ENCODE measurements at places on chromosomes 6 and 20.

DNA sequence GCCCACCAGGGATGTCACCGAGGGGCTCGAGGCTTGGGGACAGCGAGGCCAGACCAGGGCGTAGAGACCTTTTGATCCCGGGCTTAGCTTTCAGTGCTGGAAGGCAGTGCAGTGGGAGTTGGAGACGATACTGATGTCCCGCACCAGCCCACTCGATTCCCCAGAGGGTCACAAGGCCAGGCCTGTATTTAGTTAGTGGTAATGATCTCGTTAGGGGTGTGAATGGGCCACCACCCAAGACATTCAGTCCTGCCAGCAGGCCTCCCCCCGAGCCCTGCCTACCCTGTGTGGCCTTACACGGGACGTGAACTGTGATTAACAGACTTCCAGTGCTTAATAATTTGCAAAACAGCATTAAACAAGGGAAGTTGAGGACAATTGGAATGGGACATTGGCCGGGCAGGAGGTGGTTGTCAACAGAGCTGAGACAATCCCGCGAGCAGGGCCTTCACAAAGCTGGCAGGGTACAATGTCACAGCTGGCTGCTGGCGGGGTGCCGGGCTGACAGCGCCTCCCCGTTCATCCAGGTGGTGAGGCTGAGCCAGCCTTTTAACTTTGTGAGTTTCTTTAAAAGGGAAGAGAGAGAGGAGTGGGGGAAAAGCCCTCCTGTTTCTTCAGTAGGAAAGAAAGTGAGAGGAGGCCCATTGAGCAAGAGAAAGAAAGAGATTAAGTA, 175.3 kb upstream of the RALGAPA2 start:
- no peaks in the 10 kb centered on the region for H3K27me3 ChIP-seq
- no peaks in the 10 kb centered on the region for H3K4me1 ChIP-seq
- no peak overlapping the region for H3K4me3 ChIP-seq
- no peak overlapping the region for H3K27ac ChIP-seq
- DNase-seq: no peak

DNA sequence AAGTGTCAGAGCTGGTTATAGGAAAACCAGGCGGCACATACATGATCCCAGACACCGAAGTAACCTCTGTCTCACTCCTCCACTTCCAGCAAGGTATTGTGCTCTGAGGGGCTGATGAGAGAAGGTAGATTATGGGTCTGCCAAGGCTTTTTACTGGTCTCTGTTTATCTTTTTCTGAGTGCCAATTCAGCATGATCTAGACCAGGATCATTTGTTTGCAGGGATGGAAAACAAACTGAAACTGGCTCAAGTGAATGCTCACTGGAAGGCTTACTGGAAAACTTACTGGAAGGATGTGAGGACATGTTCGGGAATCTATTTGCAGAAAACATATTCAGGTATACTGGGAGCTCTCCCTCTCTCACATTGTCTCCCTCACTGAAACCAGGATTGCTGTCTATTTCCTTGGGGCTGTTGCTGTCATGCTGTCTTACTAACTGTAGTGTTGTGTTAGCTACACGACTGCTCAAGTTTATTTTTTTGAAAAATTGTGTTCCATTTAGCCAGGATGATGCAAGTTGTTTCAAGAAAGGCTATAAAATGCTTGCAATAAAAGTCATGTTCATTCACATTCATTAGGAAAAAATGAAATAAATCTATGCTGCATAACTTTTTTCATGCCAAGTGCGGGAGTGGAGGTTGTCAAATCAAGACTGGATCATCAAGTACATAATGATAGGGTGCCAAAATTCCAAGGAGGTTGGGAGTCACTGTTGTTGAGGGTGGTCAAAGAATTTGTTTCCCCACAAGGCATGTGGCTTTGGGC, 37.0 kb downstream of the KLHL31 start:
- H3K4me3 ChIP-seq: no peak overlapping the region
- DNase-seq: peak; percentile 87
- H3K27me3 ChIP-seq: no peaks in the 10 kb centered on the region
- H3K4me1 ChIP-seq: peaks cover 2% of the 10 kb centered on the region
- no peaks in the 10 kb centered on the region for H3K36me3 ChIP-seq
- H3K27ac ChIP-seq: no peak overlapping the region

DNA sequence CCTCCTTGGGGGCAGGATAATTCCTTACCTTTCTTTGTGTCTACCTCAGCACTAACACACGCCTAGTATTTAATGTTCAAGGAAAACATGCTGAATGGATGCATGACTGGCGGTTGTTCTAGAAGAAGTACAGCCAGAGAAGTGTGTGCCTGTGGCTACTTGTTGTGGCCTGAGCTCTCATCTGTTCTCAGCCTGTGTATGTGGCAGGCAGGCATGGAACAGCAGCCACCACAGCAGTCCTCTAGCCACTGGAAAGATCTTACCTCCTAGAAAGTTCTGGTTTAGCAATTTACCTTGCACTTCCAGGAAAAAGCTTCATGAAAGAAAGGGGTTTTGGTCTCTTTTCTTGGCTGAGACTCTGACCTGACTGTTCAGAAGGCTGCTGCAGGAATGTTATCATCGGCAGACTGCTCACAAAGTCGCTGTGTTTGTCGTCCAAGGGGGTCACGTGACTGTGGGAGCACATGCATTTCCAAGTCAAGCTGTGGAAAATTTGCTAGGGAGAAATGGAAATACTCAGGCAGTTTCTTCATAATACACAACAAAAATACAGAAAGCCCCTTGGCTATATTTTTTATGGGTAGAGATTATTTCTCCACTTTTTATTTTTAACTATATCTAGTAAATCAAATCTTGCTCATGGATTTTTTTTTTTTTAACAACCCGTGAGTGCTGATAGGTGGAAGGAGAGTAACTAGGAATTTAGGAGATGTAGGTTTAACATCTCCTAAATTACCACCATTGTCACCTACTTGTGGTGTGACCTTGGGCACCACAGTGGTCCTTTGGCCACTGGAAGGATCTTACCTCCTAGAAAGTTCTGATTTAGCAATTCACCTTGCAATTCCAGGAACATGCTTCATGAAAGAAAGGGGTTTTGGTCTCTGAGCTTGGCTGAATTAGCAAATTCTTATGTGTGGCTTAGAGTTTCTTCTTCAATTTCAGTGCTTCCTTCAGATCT, 110.8 kb upstream of the GPR6 start:
- peak; percentile 39 for DNase-seq
- no peak overlapping the region for H3K4me3 ChIP-seq
- no peaks in the 10 kb centered on the region for H3K4me1 ChIP-seq
- H3K27me3 ChIP-seq: no peaks in the 10 kb centered on the region

DNA sequence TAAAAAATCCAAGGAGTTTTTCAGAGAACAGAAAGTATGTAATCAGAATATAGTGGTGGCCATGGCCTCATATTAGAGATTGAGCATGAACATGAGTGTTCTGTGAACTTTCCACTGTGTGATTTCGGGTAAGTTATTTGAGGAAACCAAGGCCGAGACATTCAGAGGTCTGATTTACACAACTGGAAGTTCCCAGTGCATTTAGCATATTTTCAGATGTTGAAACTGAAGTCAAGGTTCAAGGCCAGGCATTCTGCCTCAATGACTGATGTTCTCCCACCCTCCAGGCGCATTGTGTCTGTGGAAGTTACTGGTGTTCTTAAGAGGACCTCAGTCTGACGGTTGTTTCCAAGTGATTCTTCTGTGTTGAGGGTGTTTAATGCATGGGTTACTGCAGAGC, 26.2 kb downstream of the RNF144B start:
- H3K4me1 ChIP-seq: no peaks in the 10 kb centered on the region
- no peaks in the 10 kb centered on the region for H3K27me3 ChIP-seq
- H3K36me3 ChIP-seq: no peaks in the 10 kb centered on the region
- no peak overlapping the region for H3K4me3 ChIP-seq

DNA sequence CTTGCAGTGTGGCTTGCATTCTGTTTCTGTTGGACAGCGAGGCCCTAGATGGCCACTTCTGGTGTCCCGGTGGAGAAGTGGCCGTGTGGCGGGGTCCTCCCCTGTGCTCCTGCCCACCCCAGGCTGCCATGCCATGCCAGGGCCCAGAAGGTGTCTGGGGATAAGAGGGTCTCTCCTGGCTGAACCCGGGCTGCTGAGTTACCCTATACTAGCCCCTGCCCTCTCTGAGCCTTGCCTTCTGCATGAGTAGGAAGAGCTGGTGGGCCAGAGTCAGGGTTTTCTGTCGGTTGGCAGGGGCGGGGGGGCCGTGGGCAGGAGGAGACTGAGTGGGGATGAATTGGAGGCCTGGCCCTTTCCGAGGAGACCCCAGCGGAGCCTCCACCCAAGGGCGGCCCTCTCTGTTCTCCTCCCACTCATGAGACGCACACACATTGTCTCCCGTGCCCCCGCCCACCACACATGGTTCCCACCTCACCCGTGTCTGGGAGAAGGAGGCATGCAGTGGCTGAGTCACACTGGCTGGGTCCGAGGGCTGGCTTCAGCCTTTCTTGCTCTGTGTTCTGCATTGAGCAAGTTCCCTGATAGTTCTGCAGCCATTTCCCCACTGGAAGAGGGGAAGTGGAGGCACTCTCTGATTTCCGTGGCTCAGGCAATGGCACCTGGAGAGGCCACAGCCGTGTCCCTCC, 24.6 kb downstream of the VSTM2L start:
- H3K4me3 ChIP-seq: no peak overlapping the region
- H3K27ac ChIP-seq: no peak overlapping the region
- DNase-seq: no peak
- peaks cover 25% of the 10 kb centered on the region for H3K27me3 ChIP-seq
- H3K4me1 ChIP-seq: no peaks in the 10 kb centered on the region

DNA sequence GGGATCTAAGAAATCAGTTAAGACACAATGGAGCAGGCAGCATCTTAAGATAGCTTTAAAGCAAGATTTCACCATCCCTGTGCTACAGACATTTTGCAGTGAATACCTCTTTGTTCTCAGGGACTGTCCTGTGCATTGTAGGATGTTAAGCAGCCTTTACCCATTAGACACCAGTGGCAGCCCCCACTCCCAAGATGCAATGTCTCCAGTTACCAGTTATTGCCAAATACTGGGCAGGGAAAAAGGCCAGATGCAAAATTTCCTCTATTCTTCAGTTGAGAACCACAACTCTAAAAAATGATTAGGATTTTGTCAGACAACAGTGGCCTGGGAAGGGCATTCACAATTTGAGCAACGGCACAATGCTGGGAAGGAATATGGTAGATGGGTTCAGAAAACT, 6.1 kb downstream of the FBXO5 start:
- peak; percentile 47 for DNase-seq
- H3K36me3 ChIP-seq: no peaks in the 10 kb centered on the region
- H3K4me3 ChIP-seq: no peak overlapping the region
- peaks cover 10% of the 10 kb centered on the region for H3K4me1 ChIP-seq
- peak overlapping the region; percentile 29 for H3K27ac ChIP-seq

DNA sequence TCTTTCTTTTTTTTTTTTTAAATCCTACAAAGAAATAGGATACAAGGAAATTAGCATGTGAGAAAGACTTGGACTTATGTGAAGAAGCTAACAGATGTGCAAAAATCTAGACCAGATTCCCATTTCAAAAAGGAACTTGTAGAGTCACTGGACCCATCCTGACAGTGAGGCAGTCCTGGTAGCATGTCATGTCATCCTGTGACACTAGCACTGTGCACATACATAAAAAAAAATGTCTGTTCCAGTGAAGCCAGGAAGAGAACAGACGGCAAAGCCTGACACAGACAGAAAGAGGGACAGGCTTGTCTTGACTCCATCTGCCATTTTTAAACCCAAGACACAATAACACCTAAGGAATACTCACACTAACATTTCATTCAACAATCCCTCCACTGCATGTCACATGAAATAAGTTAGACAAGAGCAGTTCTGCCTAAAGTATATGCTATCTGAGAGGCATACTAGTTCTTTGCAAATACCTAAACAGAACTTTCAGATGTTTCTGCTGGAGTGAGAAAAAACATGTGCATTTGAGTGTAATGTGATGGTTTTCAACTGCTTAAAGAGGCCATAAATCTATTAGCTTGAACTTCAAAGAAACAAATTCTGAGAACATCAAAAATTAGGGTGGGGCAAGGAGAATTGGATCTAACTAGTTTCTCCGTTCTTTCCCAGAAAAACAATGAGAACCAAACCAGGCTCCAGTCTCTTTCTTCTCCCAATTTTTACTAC, 159.6 kb downstream of the BACH2 start:
- no peak for DNase-seq
- H3K4me3 ChIP-seq: no peak overlapping the region
- peaks cover 12% of the 10 kb centered on the region for H3K4me1 ChIP-seq
- H3K36me3 ChIP-seq: no peaks in the 10 kb centered on the region

DNA sequence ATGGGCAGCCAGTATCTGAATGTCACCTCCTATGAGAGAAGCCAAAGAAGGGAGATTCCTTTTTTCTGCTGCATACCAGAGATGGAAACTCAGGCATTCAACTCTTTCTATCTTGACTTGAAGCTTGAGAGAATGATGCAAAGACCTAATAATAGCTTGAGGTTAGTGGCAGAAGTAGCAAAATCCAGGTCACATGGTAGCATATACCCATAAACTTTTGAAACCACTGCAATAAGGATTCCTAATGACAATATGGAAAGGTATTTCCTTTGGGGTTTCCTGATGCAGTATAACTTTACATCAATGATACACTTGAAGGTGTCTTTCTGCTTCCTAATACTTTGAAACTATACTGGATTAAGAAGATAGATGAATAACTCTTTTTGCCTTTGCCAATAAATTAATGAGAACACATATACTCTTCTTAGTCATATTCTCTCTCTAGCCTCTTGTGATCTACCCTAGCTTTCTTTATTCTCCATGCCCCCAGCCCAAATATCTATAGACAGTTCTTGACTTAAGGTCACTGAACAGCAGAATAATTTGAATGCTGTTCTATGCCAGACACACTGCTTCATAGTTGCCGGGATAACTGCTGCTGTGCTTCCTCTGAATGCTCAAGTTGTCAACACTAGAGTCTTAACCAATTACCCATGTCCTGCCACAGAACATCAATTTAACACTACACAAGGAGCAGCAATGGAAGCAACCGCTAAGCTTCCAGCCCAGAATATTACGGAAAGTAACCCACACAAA, 155.5 kb upstream of the SIM1 start:
- no peaks in the 10 kb centered on the region for H3K36me3 ChIP-seq
- DNase-seq: peak; percentile 91
- no peaks in the 10 kb centered on the region for H3K27me3 ChIP-seq
- H3K27ac ChIP-seq: no peak overlapping the region

GRCh38 chr6:158861686-158862381, 42.7 kb upstream of the EZR start:
- H3K36me3 ChIP-seq: no peaks in the 10 kb centered on the region
- no peak overlapping the region for H3K27ac ChIP-seq
- peak; percentile 19 for DNase-seq
- no peaks in the 10 kb centered on the region for H3K27me3 ChIP-seq
- no peaks in the 10 kb centered on the region for H3K4me1 ChIP-seq

DNA sequence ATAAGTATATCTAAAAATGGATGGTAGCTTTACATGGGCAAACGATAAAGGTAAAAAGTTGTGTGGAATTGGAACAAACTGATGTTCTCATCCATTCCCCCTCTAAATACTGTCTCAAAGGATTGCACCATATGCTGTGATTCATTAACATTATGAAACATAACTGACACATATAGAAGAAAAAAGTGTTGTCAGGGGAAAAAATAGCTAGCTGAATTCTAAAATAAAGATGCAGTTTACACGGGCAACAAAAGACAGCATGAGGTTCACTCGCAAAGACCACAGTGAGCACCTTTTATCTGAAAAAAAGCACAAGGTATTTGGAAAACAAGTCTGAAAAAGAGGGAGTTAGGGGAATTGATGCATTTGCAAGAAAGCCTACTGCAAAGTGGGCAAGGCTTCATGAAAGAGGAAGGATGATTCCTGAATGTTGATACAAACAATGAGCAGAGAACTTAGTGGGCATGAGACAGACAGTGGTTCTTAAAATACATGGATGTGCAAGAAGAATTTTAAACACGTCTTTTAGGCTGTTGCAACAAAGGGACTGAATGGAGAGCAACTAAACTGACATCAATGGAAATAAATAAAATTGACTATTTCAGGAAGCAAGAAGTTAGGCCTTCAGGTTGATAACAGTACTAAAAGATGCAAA, 280.9 kb downstream of the KIF16B start:
- no peaks in the 10 kb centered on the region for H3K4me1 ChIP-seq
- peak; percentile 6 for DNase-seq
- no peaks in the 10 kb centered on the region for H3K27me3 ChIP-seq
- H3K27ac ChIP-seq: no peak overlapping the region

All from fibroblast of lung (primary cell).